NCI-H1436 (cell line): ENCODE measurements at places on chromosomes 2 and 18.

- no peak for DNase-seq
Measured at GRCh38 chr2:149056541-149057255, 18.2 kb downstream of the LYPD6B start.

- DNase-seq, result no peak
Measured at GRCh38 chr2:209305746-209306196, 118.1 kb upstream of the MAP2 start.

- no peak for DNase-seq
Measured at GRCh38 chr18:63909870-63910269, 2.1 kb downstream of the SERPINB10 start.

DNA sequence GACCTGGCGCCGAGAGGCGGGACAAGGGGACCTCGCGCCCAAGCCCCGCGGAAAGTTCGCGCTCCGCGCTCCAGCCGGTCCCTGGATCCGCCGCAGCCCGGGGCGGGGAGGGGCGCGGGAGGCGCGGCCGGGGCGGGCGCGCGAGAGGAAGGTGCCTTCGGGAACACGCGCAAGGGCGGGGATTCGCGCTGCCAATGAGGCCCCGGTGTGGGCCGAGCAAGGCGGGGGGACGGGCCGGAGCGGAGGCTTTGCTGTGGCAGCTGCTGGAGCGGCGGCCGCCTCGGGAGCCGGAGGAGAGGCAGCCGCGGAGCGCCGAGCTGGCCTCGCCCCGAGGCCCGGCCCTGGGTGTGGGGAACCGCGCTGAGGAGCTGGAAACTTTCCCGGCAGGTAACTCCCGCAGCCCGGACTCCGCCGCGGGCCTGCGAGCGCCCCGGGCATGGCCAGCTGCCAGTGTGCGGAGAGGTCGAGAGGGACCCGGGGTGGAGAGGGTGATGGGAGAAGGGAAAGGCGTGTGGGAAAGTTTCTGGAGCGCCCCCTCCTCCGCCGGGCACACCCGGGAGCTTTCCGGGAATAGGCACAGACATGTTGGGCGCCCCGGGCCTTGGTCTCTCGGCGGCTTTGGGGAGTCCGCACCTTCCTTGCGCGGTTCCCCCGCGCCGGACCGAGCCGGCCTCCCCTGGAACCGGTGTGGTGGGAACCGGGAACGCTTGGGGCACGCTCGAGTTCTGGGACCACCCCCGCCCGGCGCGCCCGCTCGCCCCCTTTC, at the start of gene TANC1:
TSS of gene TANC1 (plus strand) at position 245 of the 766 bp plus-strand sequence. CDS start 97,271 bp downstream, outside the sequence.
- DNase-seq, result peak; percentile 84

GRCh38 chr2:207037896-207038295, 98.6 kb downstream of the CPO start:
- no peak for DNase-seq

DNA sequence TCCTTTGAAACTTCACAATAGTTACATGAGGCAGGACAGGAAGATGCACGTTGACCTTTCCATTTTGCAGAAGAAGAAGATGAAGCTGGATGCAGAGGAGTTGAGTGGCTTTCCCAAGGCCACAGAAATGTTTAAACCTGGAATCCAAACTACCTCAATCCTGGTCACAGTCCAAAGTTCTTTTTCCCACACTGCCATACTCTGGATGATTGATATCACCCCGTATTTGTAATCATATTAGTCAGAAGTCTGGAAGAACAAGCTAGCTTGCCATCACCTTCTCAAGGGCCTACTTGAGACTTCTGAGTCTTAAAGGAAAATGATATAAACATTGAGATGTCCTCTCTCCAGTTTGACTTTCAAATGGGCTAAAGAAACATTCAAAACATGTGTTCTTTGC, 190.1 kb downstream of the LNPK start:
- no peak for DNase-seq

- DNase-seq, result no peak
Measured at GRCh38 chr2:113863144-113863543, 26.7 kb upstream of the ACTR3 start.

GRCh38 chr2:34747643-34748042, 1148.5 kb upstream of the FAM98A start:
- DNase-seq, result no peak

GRCh38 chr2:168684921-168685599, 117.4 kb upstream of the NOSTRIN start:
- no peak for DNase-seq

DNA sequence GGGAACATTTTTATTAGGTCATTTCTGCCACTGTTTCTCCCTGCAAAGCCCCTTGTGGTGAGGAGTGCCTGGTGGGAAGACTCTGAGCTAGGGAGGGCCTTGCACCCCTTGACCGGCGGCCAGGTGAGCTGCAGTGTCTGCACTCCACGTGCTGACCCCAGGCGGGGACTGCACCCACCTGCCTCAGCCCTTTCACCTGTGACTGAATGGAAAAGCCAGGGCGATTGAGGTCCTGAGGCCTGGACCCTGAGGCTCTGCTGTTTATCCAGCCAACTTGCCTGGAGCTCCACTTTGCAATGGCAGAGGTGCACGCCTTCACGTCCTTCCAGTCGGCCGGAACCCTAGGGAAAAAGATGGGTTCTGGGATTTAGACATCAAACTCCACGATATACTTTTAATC, 53.1 kb downstream of the TMEM18 start:
- no peak for DNase-seq

DNA sequence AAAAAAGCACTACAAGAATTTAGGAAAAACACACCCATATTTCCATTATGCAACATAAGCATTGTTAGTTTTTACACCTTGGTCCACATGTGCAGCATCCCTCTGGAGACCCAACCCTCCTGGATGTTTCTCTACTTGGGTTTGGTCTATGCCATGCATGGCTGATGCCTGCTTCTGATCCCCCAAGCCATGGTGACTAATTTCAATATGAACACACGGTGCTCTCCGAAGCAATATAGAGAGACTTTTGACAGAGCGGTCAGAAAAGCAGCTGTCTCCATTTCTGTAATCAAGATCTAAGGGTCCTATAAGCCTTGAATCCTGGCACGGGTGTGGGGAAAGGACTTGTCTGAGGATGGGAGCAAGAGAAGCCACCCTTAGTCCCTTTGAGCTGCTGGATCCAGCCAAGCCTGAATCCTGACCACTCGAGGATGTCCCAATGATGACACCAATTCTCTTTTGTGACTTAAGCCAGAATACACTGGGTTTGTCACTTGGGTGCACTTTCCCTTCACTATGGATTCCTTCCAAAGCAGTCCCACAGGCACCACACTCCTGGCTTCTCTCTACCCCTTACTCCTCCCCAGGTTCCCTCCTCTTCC, 91.5 kb downstream of the ACTR2 start:
- DNase-seq, result no peak

DNA sequence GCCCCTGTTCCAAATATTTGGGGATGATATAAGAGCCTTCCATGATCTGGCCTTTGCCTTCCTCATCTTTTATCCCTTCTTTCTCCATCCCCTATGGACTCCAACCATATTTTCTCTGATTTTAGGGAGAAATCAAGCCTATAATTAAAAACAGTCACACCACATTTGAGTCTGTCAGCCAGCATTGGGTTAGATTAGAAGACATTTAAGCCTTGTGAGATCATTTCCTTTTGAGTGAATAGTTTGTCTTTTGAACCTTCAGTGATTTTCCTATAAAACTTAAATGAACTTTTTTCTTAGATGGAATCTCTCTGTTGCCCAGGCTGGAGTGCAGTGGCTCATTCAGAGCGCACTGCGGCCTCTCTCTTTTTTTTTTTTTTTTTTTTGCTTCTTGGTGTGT, 7.6 kb upstream of the C18orf32 start:
- no peak for DNase-seq

DNA sequence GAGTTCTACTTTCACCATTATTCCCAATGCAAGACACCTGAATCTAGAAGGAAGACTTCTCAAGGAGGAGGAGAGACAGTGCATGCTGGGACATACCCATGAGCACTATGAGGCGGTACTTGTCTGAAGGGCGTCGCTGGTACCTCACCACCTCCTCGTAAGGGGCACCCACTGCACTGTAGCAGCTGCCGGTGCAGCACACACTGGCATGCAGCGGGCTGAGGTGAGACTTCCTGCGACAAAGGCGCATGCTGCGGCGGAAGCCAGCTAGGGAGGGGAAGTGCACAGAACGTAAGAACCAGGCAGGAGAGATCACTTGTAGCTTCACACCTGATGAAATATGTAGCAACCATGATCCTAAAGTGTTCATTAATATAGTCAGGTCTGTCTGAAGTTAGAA, 12.8 kb upstream of the TMEM237 start:
- no peak for DNase-seq

DNA sequence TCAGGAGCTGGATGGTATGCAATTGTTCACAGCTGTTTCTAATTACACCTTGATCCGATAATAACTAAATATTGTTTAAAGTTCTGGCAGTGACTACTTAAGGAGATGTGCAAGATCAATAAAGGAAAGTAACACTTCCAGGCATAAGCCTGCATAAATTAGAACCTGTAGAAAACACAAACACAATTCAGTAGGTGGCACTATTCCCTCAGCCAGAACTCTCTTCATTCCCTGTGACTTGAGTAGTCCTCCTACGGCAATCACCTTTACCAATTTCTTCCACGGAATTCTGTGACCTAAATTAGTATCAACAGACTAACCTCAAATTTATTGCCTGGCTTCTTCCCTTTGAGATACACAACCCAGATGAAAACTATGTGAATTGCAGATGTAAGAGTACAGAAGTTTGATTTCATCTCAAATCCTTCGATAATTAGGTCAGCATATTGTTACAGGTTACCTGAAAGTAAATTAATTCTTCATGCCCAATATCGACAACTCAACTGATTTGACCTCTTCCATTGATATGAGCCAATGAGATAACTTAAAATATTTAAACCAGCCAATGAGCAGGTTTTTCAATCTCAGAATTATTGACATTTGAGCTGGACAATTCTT, 137.8 kb downstream of the PID1 start:
- peak; percentile 44 for DNase-seq

DNA sequence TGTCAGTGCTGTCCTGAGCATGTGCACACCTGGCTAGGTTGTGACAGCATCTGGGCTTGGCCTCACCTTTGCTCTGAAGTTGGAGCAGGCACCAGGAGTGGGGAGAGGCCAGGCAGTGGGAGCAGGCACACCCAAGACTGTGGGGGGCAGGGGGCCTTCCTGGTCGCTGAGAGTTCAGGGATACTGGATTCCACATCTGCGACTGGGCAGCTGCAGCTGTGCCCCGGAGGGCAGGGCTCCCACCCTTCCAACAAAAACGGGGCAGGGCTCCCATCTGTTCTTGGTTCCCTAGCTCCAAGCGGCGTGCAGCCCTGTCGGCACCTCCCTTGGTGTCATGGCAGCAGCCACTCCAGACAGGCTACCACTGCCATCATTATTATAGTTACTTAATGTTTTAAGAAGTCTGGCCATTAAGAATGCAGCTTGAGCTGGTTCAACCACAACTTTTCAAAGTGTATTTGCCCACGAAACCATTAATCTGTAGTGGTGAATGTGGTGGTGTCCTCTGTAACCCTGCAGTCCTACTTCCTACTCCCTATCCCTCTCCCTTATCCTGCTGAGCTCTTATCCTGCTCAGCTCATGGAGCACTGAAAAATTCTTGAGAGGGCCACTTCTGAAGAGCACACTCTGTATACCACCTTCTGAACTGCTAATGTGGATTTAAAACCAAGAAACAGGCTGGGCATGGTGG, 48.0 kb upstream of the RAB1A start:
- no peak for DNase-seq

GRCh38 chr2:138730497-138731030, 49.6 kb downstream of the NXPH2 start:
- no peak for DNase-seq

DNA sequence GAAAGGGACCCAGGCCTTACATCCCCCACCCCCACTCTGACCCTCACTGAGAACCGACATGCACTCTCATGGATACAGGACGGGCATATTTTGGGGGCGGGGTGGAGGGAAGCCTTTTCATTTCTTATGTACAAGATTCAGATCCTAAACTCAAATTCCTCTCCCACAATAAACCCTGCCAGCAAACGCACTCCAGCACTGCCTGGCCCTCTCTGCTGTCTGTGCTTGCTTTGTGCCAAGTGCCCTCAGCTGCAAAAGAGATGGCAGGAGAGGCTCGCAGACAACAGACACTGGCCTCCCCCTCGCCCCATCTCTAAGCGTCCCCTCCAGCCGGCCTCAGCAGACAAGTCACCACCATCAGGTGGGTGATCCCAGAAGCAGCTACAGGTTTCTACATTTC, 42.4 kb downstream of the FAM168B start:
- DNase-seq, result no peak

GRCh38 chr2:62947403-62947802, 103.2 kb upstream of the OTX1 start:
- no peak for DNase-seq

DNA sequence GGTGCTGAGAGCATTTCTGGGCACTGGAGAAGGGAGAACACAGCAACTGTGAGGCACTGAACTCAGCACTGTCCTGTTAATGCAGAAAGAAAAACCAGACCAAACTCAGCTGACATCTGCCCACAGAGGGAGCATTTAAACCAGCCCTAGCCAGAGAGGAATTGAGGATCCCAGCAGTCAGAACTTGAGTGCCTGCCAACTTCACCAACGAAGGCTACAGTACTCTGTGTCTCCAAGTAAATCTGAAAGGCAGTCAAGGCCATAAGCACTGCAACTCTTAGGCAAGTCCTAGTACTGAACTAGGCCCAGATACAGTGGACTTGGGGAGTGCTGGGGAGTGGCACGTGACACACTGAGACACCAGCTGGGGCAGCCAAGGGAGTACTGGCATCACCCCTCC, 176.2 kb upstream of the ZC3H15 start:
- DNase-seq, result no peak

- no peak for DNase-seq
Measured at GRCh38 chr2:207434306-207434705, 95.5 kb upstream of the CREB1 start.
